HCT116 (cell line): ENCODE measurements at places on chromosomes 6 and 20.

- no peak for DNase-seq
Observed at GRCh38 chr20:45974896-45975565, 3.0 kb upstream of the ZNF335 start.

DNA sequence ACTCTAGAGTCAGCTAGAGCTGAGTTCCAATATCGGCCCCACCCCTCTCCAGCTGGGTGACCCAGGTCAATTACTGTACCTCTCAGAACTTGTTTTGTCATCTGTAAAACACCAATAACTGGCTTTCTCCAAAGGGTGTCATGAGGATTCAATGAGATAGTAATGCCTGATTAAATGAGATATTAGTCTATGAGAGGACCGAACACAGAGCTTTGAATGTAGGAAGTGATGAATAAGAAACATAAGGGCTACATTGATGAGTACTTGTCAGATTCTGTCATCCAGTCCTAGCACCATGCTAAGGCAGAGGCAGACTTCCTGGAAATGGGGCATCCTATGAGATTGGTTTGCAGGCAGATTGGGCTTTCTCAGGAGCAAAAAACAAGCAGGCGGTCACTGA, 20.2 kb downstream of the BPI start:
- no peak for DNase-seq

DNA sequence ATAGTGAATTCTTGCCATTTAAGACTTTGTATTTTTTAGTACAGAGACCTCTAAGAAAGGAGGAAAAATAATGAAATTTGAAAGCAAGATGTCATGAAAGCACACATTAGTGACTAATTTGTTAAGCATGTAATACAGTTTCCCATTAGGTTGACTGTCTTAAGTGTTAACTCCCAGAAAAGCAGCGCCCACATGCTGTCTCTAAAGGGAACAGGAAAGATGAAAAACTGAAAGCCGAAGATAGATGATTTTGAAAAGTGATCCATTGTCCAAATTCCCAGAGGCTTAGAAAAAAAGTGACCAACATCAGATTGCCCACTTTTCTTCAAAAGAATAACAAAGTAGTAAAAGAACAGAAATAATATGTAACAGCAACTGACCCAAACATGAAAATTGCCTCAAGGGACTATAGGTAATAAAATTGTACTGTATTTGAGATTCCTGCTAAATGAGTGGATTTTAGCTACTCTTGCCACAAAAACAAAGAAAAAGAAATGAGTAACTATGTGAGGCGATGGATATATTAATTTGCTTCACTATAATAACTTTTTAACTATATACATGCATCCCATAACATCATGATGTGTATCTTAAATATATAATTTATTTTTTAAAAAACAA, 83.2 kb upstream of the OGFRL1 start:
- no peak for DNase-seq

- no peak for DNase-seq
Observed at GRCh38 chr6:7809346-7809745, 83.4 kb downstream of the BMP6 start.

DNA sequence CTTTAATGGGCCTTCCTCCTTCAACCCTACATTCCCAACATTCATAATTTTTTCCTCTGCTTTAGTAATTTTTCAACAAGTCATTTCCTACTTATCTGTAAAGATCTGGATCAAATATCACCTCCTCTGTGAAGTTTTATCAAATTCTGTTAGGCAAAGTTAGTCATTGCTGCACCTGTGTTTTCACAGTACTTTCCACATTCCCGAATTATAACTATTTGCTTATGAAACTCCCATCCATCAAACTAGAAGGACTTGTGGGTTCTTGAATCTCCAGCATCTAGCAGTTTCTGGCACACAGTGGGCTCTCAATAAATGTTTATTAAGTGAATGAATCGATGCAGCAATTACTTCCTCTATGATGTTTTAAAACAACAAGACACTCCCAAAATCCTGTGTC, 257.6 kb downstream of the HDGFL1 start:
- DNase-seq = no peak

DNA sequence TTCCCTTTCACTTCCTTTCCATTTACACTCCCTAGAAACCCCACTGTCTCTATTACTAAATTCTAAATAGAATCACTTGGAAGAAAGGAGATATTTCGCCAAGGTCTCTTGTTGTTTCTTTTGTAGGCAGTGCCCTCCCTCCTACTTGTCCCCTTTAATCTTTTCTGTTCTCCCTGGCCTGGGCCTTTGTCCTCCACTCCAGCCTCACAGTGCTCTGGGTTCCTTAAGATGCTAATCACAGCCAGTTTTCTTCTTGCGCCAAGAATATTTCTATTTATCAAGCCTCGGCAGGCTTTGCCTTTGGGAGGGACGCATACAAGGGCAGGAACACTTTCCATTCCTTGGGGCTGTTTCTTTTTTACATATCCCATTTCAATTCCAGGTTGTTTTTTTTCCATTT, 520.6 kb upstream of the CHD6 start:
- DNase-seq = no peak

DNA sequence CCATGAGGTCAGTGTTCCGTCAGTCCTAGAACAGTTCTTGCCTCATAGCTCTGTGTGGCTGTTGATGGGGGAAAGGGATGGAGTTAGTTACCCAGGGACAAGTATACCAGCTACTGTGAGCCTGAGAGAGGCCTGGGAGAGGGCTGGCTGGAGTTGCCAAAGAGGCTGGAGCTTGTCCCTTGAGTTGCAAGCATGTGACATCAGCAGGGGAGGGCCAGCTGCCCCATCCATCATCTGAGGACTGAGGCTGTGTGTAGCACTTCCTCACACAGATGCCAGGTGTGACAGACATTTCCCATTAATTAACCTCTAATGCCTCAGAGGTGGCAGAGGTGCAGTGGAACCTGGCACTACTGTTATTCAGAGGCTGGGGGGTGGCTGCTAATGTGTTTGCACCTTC, 131.6 kb downstream of the PHACTR3 start:
- no peak for DNase-seq
